ENCODE measurements at places on chromosomes 1 and 21.

GRCh38 chr1:83017276-83017675 lies 981.7 kb downstream of the TTLL7 start:
- no peak for DNase-seq

DNA sequence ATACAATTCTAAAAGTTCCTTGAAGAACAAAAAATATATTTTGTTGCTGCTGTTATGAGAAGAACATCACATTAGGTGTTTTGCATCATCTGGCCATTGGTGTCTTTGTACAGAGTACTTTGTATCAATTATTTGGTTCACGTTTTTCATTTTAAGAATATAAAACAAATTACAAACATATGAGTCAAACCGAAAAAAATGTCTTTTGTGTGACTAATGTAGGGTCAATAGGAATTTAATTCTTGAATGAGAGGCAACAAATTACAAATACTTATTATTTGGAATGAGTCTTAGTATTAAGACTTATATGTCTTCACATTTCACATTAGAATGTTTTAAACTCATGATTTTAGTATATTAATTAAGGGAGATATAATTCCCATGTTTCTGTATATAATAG lies 54.8 kb downstream of the NR5A2 start:
- no peak for DNase-seq

DNA sequence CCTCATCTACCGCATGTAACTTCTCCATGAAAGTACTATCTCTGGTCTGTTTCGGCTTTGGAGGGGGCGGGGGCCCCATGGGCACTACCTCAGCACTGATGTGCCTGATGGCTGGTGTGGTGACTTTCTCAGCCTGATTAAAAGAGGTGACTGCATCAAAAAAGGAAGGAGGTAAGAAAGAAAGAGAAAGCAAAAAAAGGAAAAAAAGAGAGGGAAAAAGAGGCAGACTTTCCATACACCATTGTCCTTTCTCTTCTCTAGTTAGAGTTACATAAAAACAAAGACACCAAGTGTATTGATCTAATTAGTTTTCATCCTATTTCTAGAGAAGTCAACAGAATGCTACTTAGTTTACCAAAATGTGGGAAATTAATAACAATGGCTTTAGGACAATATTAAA lies 43.3 kb downstream of the GON4L start:
- no peak for DNase-seq

- DNase-seq, result no peak
Observed at GRCh38 chr1:70353601-70354331, 756 bp downstream of the ANKRD13C start.

- DNase-seq, result no peak
Observed at GRCh38 chr1:17764591-17764990, 9.5 kb downstream of the ACTL8 start.

All from DMS 273 treated with DMSO at 0.1 percent for 48 hours (cell line).